ENCODE measurements at places on chromosomes 2 and 18.

DNA sequence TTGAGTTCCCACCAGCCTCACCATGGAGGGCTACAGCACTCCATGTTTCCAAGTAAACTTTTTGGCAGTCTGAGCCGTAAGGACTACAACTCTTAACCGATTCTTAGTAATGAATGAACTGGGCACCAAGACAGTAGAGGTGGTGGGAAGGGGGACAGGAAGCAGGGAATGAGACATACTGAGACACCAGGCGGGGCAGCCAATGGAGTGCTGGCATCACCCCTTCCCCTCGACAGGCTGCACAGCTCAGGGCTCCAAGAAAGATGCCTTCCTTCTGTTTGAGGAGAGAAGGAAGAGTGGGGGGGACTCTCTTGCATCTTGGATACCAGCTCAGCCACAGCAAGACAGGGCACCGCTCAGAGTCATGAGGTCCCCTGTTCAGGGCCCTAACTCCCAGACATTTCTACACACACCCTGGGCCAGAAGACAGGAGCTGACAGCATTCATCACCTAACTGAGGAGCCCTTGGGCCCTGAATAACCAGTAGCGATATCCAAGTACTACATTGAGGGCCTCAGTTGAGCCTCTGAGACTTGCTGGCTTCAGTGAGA lies 45.2 kb downstream of the USP34 start:
- DNase-seq: no peak

GRCh38 chr18:26227051-26227670 lies 916 bp downstream of the TAF4B start:
- DNase-seq: no peak

GRCh38 chr2:157809212-157809611 lies 66.9 kb downstream of the ACVR1 start:
- DNase-seq: no peak

- DNase-seq: no peak
Observed at GRCh38 chr2:134144081-134144596, 109.7 kb upstream of the MGAT5 start.

DNA sequence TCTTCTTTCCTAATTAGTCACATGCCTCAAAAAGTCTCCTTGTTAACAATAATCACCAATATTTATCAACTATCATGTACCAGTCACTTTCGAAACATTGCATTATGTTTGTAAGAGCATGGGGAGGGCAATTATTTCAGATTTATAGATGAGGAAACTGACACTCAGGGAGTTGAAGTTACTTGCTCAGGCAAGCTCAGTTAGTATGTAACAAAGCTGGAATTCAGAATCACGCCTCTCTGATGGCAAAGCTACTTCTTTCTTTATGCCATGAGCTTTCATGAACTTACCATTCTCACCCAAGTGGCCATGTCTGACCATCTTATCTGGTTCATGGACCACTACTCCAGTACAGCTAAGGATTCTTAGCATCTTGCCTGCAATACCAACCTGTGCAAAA lies 183.4 kb upstream of the TANK start:
- no peak for DNase-seq

DNA sequence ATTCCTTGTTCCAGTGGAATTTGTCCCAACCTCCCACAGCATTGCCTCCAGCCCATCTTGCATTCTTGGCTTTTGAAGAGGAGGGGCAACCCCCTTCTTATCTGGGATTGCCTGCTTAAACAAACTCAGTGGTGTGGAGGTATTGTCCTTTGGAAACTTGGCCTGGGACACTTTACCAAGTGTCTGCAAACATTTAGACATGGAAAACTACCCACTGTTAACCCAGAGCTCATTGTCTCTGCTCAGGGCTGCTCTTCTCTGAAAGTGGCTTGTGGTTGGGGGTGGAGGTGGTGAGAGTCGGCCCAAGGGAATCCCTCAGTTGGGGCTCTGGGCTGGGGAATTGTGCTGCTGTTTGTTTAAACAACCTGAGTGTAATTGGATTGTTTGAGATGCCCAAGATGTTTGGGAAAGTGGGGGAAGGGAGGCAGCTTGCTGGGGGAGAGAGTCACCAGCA lies 178.3 kb upstream of the GATA6 start:
- no peak for DNase-seq

Measured in hematopoietic multipotent progenitor cell (in vitro differentiated cells).